Activated T-helper 9 cell treated with anti-CD3 and anti-CD28 coated beads, Interleukin-2, amount 50 U/mL, for 16 hours (primary cell): ENCODE measurements at places on chromosomes 2 and 18.

- DNase-seq, result peak; percentile 38
These were observed 27.2 kb upstream of the PTPN2 start for GRCh38 chr18:12911025-12911928.

GRCh38 chr2:197254776-197255530 lies 55.6 kb downstream of the ANKRD44 start:
- DNase-seq, result no peak

- DNase-seq, result no peak
These were observed 54.3 kb downstream of the CDK15 start for GRCh38 chr2:201860636-201861066.

DNA sequence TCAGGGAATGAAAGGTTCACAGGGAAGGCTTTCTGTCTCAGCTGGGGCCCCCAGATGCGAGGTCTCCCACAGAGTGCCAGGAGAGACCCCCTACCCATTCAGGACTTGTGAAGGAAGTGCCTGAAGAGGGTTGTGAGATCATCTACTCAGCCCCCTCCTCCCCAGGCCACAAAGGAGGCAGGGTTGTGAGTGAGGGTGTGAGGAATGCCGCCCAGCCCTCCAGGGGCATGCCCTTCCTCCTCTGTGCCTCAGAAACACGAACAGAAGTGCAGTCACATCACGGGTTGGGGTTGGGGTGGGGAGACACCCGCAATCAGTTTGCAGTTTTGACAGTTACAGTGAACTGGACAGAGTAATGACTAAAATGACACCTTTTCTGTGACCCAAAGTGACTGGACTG lies 5.0 kb downstream of the MAL start:
- no peak for DNase-seq

- no peak for DNase-seq
These were observed 21.6 kb upstream of the PDIA6 start for GRCh38 chr2:10834068-10834655.
